ENCODE measurements at places on chromosomes 2 and 18.

DNA sequence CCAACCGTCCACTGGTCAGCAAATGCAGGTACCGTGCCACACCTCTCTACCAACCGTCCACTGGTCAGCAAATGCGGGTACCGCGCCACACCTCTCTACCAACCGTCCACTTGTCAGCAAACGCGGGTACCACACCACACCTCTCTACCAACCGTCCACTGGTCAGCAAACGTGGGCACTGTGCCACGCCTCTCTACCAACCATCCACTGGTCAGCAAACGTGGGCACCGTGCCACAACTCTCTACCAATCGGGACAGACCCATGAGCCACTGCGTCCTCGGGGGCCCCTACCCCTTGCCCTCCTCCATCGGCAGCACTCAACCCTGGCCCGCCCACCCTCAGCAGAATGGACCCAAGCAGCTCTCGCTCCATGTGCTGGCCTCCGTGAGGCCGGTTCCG, 226.4 kb upstream of the SALL3 start:
- DNase-seq = no peak

GRCh38 chr2:15763106-15763821, 171.6 kb downstream of the DDX1 start:
- no peak for DNase-seq

GRCh38 chr18:63596964-63597363, 9.8 kb downstream of the SERPINB13 start:
- DNase-seq = no peak

DNA sequence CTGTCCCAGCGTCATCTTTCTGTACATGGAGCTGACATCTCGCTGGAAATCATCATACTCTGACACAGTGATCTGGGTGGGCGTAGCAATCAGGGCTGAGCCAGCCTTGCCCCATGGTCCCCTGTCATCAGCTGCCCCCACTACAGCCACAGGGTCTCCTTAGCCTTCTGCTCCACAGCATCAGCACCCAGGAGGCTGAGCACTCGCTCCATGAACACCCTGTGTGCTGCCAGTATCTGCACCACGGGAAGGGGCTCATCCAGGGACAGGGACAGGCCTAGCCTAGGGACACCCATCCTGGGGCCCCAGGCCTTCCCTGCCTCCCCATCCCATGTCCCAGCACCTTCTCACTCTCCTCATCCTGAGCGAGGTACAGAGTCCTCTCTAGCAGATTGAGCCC, 11.4 kb downstream of the ALPG start:
- no peak for DNase-seq

DNA sequence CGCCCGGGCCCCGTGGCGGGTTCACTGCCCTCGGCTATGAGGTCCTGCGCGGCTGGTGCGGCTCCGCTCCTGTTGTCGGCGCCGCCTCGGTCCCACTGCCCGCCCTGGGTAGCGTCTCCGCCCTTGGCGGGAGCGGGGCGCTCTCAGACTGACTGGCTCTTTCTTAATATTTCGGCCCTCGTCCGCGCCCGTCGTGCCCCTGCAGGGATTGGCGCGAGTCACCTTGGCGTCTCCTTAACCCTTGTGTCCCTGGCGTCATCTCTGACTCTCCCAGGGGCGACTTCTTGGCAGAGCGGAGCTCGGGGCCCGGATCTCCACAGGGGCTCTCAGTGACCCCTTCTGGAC, 1.3 kb downstream of the PTMA start:
- DNase-seq = peak; percentile 45

DNA sequence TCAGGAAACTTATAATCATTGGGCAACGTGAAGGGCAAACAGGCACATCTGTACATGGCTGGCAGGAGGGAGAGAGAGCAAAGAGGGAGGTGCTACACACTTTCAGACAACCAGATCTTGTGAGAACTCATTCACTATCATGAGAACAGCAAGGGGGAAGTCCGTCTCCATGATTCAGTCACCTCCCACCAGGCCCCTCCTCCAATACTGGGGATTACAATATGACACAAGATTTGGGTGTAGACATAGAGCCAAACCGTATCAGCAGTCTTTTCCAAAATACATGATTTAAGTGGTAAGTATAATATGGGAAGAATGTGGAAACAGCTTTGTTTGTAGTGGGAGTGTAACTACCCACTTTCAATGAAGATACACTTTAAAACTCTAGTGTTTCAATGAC, 65.0 kb downstream of the EPB41L5 start:
- DNase-seq = no peak

DNA sequence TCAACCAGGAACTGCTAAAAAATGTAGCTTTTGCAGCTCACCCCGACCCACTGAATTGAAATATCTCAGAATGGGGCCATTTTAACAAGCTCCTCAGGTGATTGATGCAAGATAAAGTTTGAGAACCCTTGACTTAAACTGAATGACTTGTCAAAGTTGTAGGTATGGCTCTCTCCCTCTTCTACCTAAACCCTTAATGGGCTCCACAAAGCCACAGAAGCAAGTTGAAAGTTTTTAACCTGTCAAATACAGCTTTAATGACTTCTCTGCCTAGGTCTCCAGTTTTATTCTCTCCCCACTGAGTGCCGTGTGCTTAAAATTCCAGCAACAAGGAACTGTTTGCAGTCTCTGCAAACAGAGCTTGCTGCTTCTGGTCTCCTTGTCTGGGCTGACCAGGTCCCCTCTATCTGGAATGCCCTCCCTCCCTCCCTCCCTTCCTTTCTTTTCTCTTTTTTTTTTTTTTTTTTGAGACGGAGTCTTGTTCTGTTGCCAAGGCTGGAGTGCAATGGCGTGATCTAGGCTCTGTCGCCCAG, 19.7 kb upstream of the RNF125 start:
- DNase-seq = no peak

GRCh38 chr2:205751569-205752031, 69.3 kb downstream of the NRP2 start:
- DNase-seq = no peak

GRCh38 chr2:68771211-68771751, 36.7 kb downstream of the ARHGAP25 start:
- no peak for DNase-seq

DNA sequence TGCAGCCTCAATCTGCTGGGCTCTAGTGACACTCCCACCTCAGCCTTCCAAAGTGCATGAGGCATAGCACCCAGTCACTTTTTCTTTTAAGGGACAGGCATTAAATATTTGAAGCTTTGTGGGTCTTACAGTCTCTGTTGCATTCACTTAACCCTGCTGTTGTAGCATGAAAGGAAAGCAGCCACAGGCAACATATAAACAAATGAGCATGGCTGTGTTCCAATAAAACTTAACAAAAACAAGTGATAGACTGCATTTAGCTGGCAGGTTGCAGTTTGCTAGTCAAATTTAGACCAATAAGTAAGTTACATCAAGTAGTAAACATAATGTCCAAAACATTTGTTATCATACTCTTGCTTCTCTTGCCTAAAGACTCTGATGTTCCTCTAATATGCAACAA, 297.3 kb upstream of the MMADHC start:
- DNase-seq = no peak
